ENCODE measurements at places on chromosomes 5 and 9. TPM values are rescaled to one million over a fixed set of nuclear protein-coding genes. Genes with fewer than 3 reads are reported as not detected.

The FST gene
- total RNA-seq: 0.51 TPM

The ECM2 gene
- not detected for total RNA-seq

GRCh38 chr5:113359419-113359818 is 75.4 kb downstream of the TSSK1B start:
- DNase-seq: no peak

The SPRY4 gene
- total RNA-seq: 35.6 TPM

The TMEM171 gene
- 2.1 TPM for total RNA-seq

DNA sequence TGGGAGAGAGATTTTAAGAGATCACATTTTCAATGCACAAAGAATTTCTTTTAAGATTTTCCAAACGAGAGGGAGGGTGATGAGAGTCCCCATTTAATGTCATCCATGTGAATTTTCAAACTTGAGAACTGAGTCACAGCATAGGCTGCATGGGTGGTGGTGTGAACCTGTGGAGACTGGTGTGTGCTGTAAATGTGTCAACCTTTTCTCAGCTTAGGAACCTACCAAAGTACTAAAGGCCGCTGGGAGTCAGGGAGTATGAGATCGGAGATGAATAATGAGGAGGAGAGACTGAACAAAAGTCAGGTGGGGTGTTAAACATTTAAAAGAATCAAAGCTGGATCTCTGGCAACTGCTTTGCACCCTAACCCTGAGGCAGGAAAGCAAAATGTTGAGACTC is 7.5 kb downstream of the ALDH1A1 start:
- DNase-seq: no peak

DNA sequence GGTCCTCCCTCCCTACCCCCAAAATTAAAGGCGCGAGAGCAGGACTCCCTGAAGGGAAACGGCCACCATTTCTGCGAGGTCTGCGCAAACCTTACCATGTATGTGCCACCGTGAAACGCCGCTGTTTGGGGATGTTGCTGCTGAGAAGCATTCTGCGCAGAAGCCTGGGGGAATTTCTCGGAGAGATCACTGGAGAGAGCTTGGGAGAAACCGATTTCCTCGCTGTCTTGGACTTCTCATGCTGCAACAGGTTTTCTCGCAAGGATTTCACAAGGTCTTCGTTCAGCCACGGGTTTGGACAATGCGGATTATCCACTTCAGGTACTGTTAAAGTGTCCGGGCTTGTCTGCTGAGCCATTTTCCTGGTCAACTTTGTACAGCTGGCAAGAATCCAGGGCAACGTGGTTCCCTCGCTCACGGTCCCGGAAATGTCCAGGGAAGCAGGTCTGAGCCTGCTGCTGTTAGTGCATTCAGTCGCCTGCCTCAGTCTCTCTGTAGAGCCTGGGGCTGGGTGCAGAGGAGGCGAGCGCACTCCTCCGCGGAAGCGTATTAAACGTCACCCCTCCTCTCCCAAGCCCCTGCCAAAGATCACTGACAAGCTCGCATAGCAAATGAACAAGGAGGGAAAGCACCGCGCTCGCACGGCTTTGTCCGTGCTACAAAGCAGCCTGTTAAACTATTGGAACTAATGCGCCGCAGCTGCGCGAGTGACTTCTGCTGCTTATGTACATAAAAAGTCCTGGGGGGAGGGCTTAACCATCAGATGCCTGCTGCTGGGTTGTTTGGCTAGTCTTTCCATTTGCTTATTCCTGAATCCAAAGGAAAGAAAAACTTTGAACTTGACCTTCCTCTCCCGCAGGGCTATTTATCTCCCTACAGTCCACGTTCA is 125.1 kb downstream of the PDE4D start:
- no peak for DNase-seq

- no peak for DNase-seq
Measured at GRCh38 chr9:121868626-121869025, 217.2 kb downstream of the DAB2IP start.

The CORO2A gene
- total RNA-seq: 2.0 TPM

GRCh38 chr5:1794901-1795290 is 4.7 kb downstream of the MRPL36 start:
- no peak for DNase-seq

GRCh38 chr9:14198841-14199455 is 115.0 kb downstream of the NFIB start:
- DNase-seq: no peak

- peak; percentile 12 for DNase-seq
Measured at GRCh38 chr5:11182441-11183080, 421.5 kb upstream of the DAP start.

DNA sequence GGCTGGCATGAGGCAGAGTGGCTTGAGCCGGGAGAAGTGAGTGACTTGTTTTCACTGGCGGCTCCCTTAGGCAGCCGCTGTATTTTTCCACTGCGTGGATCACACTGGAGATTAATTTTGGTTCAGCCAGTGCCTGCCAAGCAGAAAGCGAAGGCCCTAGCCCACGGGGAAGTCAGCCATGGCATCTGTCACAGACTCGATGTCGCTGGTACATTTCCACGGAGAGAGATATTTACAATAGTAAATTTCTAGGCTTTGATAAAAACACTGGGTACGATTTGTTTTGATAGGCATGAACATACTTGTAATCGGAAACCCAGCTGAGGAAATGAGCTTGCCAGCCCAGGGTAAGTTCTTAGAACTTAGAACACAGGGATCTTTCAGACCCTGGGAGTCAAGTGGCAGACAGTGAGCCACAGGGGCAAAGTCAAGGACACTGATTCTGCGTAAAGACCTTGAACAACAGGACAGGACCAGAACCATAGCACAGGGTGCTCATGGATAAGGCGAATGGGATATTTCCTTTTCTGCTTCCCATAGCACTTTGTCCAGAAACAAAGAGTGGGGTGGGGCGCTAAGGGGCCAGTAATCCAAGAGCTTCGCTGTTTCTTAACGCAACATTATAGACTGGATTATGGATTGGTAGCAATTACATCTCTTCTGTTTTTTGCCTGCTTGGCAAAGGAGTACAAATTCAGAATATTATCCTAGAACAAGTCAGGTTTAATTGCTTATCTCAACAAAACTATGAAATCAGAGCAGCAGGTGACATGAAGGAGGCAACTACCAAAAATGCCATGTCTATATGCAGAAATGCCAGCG is 4.5 kb downstream of the DUSP1 start:
- DNase-seq: peak; percentile 71

The NOTCH1 gene
- 13.4 TPM for total RNA-seq

The SOHLH1 gene
- total RNA-seq: not detected

GRCh38 chr5:125668884-125669283 is 754.3 kb upstream of the GRAMD2B start:
- no peak for DNase-seq

The OCLN gene
- total RNA-seq: 102 TPM

- no peak for DNase-seq
Measured at GRCh38 chr5:142527234-142527633, 158.7 kb downstream of the FGF1 start.

The SGCD gene
- not detected for total RNA-seq

DNA sequence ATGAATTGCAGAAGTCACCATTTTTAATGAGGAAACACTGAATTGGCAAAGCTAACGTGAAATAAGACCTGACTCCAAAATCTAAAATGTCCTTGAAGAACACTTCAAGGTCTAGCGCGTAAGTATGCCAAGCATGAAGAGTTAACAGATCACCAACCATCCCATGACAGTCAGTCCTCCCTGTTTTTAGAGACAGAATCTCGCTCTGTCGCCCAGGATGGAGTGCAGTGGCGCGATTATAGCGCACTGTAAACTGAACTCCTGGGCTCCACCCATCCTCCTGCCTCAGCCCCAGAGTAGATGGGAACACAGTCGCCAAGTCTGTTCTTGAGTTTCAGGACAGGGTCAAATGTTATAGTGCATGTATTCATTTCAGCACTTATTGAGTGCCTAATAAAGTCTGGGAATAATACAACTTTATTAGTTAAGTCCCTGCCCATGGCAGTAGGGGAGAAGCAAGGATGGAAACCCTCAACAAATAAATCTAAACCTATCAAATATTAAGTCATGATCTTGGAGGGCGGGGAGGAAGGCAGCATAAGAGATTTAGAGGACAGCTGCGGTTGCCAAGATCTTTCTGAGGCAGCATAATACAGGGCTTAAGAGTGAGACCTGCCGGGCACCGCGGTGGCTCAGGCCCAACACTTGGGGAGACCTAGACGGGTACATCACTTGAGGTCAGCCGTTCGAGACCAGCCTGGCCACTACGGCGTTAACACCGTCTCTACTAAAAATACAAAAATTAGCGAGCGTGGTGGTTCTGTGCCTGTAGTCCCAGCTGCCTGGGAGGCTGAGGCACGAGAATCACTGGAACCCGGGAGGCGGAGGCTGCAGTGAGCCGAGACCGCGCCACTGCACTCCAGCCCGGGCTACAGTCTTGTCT is 1.1 kb downstream of the ATPSCKMT start:
- DNase-seq: no peak

DNA sequence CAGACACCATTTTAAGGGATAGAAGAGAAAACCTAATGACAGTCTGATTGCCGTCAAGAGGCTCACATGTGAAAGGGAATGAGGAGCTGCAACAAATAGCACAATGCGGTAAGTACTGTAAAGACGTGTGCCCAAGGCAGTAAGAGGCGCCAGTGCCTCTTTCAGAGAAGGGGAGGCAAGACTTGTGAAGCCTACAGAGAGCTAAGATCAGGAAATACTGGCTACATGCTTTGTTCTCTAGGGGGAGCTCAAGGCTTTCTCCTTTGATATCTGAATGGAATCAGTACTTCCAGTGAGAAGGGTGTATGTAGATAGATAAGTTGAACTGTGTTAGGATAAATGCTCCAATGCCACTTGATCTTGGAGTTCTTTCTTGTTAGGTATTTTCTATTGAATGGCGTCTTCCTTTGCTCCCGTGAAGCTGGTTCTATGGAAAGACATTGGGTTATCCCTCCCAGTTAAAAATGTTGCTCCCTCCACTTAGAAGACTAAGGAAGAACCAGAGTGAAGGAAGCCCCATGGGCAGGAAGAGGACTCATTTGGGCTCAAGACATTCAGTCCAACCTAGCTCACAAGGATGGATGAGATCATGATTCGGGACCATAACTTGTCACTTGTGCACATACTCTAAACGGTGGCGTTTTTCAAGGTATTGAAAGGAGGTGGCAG is 23.5 kb upstream of the ALDOB start:
- peak; percentile 55 for DNase-seq

The FOXD4 gene
- 0.23 TPM for total RNA-seq

GRCh38 chr5:45521067-45521466 is 175.1 kb downstream of the HCN1 start:
- no peak for DNase-seq

GRCh38 chr9:1707291-1707690 is 307.9 kb upstream of the SMARCA2 start:
- no peak for DNase-seq

- DNase-seq: no peak
Measured at GRCh38 chr5:143402017-143402552, 1.4 kb downstream of the NR3C1 start.

Measured in Panc1 (cell line).